ENCODE measurements at places on chromosomes 16 and 17. TPM values are rescaled to one million over a fixed set of nuclear protein-coding genes. Genes with fewer than 3 reads are reported as not detected.

The ENPP7 gene
- not detected for total RNA-seq

The KRT39 gene
- not detected for total RNA-seq

The UMOD gene
- not detected for total RNA-seq

The UTS2R gene
- total RNA-seq = 0.94 TPM

The DBNDD1 gene
- 86.8 TPM for total RNA-seq

The GPR139 gene
- total RNA-seq = not detected

The CSNK2A2 gene
- 134 TPM for total RNA-seq

The MBTD1 gene
- total RNA-seq = 46.0 TPM

The ZFP3 gene
- total RNA-seq = 0.18 TPM

DNA sequence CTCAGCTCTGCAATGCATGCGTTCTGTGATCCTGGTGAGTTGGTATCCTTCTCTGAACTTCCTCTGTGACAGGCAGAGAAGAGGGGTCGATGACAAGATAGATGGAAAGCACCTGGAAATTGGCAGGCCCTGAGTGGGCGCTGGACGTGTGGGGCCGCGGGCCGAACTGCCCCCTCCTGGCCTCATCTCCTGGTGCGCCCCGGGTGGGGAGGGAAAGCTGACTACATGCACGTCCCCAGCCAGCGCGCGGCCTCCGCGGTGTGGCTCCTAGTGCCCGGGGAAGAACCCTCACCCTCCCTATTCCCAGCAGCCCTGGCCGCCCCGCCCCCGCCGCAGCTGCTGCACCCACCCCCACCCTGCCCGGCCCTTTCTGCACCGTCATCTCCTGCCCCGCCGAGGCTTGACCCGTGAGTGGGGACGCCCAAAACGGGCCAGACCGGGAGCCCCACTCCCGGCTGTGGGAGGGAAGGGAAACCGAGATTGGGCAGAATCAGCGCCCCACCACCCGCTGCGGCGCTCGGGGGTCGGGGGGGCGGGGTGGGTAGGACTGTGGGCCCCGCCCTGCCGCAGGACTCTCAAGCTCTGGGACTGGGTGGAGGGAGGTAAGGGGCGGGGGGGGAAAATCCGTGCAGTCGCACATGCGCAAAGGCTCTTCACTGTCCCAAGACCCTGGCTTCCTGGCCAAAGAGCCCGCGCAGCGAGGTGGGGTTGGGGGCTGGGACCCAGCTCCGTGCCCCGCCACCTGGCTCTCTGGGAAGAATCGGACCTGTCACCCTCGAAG is at the start of gene NOL3:
Gene NOL3 (plus strand): TSS at position 371 of the 781 bp plus-strand sequence.
- peak; percentile 93 for DNase-seq

- no peak for DNase-seq
These were observed 42.7 kb downstream of the MPRIP start for GRCh38 chr17:17084941-17085340.

DNA sequence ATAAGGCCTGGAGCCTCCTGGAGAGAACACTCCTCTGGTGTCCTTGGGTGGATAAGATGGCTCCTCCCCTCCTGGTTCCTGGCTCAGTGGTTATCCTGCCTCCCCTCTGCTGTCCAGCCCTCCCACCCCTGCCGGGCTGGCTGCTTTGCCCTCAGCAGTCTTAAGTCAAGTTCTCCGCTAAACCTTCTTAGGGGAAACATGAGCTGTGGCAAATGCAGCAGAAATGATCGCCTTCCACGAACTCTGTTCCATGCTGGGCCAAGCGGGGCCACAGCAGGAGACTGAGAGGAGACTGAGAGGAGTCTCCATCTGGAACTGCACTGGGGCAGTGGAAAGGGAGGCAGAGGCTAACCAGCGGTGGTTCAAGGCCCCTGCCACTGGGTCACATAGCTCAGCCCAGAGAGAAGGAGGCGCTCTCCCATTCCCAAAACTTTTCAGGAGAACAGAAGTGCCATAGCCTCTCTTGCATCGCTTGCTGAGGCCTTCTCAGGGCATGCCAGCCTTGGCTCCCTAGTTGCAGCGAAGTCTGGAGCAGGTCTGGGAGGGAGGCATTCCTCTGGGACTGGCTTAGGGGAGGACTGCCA is 26.9 kb downstream of the TNS4 start:
- no peak for DNase-seq

GRCh38 chr16:89828870-89829629 is 775 bp downstream of the SPIRE2 start:
- DNase-seq = no peak

GRCh38 chr17:27370776-27371175 is 76.9 kb downstream of the WSB1 start:
- DNase-seq = no peak

DNA sequence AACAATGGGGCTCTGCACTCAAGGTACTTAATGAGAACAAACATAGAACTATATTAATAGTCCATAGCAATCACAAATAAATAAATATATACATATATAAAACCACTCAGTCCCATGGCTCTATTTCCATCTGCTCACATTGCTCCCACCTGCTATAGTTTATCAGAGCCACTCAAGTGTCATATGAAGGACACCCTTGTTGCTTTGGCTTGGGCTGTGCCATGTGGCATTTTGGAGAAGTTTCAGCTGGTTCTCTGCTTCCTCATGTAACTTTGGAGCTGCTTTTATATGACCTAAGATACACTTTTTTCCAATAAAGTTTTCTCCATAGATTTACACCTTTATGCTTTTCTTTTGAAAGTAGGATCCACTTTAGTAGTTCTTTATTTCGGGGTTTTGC is 126.4 kb downstream of the KCNJ2 start:
- DNase-seq = no peak

DNA sequence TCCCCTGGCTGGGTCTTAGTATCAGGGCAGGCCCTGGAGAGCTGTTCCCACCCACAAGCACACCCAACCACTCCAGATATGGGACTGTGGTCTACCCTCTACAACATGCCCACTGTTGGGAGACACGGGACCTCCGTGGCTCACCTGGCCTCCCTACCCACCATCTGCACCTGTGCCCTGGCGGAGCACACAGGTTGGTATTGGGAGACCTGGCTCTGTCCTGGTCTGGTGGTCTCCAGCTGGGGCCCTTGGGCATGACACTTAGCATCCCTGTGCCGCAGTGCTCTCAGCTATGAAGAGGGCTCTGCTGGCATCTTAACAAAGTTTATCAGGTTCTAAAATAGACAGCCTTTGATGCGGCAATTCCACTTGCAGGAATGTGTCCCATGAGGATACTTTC is 5.8 kb downstream of the C16orf95 start:
- no peak for DNase-seq

- no peak for DNase-seq
These were observed 9.4 kb upstream of the SP6 start for GRCh38 chr17:47860386-47860785.

- no peak for DNase-seq
These were observed 878.9 kb upstream of the RBFOX1 start for GRCh38 chr16:6453742-6454141.

DNA sequence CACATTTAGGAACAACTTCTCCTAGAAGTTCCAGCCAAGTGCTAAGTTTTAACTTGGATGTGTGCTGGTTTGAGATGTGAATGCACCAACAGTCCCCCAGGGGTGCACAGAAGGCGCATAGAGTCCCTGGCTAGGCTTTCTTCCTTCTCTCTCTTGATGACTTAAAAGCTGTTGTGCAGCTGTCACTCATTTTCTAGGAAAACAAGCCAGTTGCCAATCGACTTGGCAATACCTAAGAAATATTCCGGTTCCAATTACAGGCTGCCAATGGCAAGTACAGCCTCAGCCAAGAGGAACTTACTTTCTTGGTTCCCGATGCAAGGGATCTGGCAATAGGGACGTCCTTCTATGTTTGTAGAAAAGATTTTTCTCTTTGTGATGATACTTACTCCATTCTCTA is 266.6 kb upstream of the EEF2KMT start:
- DNase-seq = no peak

DNA sequence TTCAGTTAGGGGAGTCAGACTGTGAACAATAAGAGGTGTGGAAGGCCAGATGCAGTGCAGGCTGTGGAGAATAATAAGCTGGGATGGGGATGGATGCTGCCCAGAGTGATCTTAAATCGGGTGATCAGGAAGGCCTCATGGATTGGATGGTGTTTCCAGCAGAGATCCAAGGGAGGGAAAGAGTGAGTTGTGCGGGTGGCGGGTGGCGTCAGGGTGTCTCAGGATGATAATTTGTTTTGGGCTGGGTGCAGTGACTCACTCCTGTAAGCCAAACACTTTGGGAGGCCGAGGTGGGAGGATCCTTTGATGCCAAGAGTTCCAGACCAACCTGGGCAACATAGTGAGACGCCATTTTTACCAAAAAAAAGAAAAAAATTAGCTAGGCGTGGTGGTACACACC is 7.9 kb downstream of the CLUAP1 start:
- DNase-seq = peak; percentile 6

DNA sequence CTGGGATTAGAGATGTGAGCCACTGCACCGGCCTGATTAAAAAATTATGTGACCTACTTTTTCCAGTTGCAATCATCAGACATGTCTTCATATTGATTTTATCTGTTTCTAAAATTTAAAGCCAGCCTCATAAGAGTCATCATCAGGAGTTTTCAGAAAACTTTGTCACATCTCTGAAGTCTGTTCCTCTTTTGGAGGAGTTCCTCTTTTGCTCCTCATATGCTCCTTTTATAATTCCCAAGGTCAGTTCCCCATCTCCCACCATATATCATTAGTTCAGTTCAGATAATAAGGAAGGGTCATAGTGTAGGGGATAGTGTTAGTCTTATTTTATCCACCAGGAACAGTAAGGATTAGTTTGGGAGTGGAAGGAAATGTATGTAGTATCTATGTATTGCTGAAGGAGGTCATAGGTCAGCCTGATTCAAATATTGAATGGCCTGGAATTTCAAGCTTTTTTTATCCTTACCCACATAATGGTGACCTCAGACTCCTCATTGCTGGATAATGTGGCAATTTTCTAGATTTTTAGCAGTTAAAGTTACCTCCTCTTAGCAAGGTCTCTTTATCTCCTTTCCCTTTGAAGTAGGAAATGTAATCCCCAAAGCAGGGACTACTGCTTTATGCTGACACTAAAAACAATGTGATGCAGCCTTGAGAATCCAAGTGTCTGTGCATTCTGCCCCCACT is 13.8 kb upstream of the DUSP14 start:
- DNase-seq = no peak

GRCh38 chr17:7394452-7395191 is at the start of gene PLSCR3:
TSS of gene PLSCR3 (minus strand) at chr17:7394525. CDS start at chr17:7394110, 415 bp downstream.
- DNase-seq = peak; percentile 96

GRCh38 chr16:52932321-52932720 is 120.4 kb downstream of the CHD9NB start:
- DNase-seq = no peak

- DNase-seq = no peak
These were observed 16.9 kb upstream of the CDRT15L2 start for GRCh38 chr17:20562587-20562986.

- no peak for DNase-seq
These were observed 7.3 kb downstream of the FLCN start for GRCh38 chr17:17229416-17230384.

GRCh38 chr16:89705006-89705405 is 3.5 kb upstream of the SPATA2L start:
- DNase-seq = no peak

GRCh38 chr16:29729116-29729521 is 16.7 kb downstream of the C16orf54 start:
- DNase-seq = no peak

DNA sequence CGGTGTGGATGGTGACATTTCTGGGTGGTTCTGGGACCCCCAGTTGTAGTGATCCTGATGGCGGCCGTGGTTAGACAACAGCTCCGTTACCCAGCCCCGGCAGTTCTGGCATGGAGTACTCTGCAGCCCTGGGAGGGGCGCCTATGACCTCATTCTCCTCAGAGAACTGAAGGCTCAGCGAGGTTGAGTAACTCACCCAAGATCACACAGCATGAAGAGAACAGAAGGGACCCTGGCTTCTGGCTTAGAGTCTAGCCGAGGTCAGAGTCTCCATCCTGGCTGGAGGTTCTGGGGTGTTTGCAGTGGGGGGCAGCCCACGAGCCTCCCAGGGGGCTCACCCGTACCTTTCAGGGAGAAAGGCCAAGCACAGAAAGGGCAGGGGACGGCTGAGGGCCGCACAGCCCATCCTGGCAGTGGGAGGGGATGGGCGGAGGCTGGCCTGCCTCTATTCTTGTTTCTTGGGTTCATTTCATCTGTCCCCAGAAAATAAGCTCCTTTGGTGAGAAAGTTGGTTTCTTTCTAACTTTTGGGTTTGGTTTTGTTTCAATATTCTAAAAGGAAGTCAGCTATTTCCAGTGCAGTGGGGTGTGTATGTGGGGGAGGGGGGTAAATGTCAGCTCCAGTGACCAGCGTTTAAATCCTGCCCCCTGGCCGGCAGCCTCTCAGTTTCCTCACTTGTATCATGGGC is 13.2 kb downstream of the ZFPM1 start:
- no peak for DNase-seq

Data from H9 (cell line).